Thoracic aorta endothelial cell (primary cell): ENCODE measurements at places on chromosomes 13 and 19. TPM values are rescaled to one million over a fixed set of nuclear protein-coding genes. Genes with fewer than 3 reads are reported as not detected.

C13orf42 gene
- total RNA-seq: not detected in 2 replicates

ZNF135 gene
- total RNA-seq: 0.14 and 0.80 TPM in 2 replicates

USPL1 gene
- 28.8 and 36.2 TPM in 2 replicates for total RNA-seq

ANKLE1 gene
- total RNA-seq: 1.5 and 1.6 TPM in 2 replicates

IGFL2 gene
- not detected in 2 replicates for total RNA-seq

PTH2 gene
- total RNA-seq: not detected in 2 replicates

CTXN1 gene
- total RNA-seq: 6.0 and 11.0 TPM in 2 replicates

LGALS7 gene
- not detected in 2 replicates for total RNA-seq

ACTL9 gene
- not detected in 2 replicates for total RNA-seq

DACH1 gene
- 7.3 and 7.8 TPM in 2 replicates for total RNA-seq

SPHK2 gene
- 11.3 and 11.7 TPM in 2 replicates for total RNA-seq

KCNRG gene
- 2.2 and 3.5 TPM in 2 replicates for total RNA-seq

ZNF665 gene
- total RNA-seq: 1.1 and 1.9 TPM in 2 replicates

TTC9B gene
- total RNA-seq: not detected in 2 replicates

ATP7B gene
- total RNA-seq: 4.8 and 5.6 TPM in 2 replicates

PSG1 gene
- total RNA-seq: not detected in 2 replicates

RYR1 gene
- under 0.01 TPM in 1 of 2 replicates, not detected in the other for total RNA-seq

KPNA3 gene
- total RNA-seq: 80.3 and 94.2 TPM in 2 replicates

ZNF837 gene
- 0.57 and 1.2 TPM in 2 replicates for total RNA-seq

LRCH1 gene
- total RNA-seq: 13.1 and 14.5 TPM in 2 replicates

CBY2 gene
- not detected in 2 replicates for total RNA-seq

FXYD5 gene
- total RNA-seq: 51.3 and 72.5 TPM in 2 replicates

REXO1 gene
- total RNA-seq: 24.3 and 31.5 TPM in 2 replicates

SBSN gene
- not detected in 2 replicates for total RNA-seq

ELOF1 gene
- 25.1 and 27.8 TPM in 2 replicates for total RNA-seq
